ENCODE measurements at places on chromosomes 2 and 18.

DNA sequence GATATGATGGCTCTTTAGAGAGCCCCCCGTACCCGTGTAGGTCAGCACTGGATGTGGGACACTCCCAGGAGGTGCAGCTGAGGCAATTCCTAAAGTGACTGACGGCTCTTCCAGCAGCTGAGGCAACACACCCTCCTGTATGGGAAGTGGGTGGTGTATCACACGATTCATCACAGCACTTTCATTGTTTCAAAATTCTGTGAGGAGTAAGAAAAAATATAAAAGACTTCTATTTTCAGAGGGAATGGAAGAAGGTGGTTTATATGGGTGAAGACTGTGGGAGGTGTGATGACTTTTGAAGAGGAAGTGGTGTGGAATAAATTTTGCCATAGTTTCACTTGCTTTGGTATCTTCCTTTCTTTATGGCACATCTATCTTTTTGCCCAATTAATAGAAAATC, 22.3 kb downstream of the QPCT start:
- DNase-seq: no peak

GRCh38 chr18:10038268-10038667, 124.5 kb downstream of the VAPA start:
- no peak for DNase-seq

DNA sequence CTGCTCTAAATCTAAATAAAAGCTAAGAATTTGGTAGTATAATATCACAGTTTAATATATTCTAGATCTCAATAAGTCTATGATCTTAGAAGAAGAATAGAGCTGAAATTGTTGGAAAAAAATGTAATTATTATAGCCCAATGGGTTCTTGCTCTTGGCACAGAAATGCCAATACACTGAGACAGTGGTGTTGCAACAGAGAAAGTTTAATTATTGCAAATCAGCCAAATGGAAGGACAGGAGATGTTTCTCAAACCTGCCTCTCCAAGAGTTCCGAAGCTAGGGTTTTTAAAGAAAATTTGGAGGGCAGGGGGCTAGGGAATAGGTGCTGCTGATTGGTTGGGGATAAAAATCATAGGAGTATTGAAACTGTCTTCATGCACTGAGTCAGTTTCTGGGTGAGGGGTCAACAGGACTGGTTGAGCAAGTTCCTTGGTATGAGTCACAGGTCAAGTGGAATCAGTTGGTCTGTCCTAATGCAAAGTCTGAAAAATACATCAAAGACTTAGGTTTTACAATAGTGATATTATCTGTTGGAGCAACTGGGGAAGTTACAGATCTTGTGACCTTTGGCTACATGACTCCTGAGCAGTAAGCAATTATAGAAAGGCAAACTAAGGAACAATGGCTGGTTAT, 228.6 kb downstream of the CD226 start:
- DNase-seq: no peak

DNA sequence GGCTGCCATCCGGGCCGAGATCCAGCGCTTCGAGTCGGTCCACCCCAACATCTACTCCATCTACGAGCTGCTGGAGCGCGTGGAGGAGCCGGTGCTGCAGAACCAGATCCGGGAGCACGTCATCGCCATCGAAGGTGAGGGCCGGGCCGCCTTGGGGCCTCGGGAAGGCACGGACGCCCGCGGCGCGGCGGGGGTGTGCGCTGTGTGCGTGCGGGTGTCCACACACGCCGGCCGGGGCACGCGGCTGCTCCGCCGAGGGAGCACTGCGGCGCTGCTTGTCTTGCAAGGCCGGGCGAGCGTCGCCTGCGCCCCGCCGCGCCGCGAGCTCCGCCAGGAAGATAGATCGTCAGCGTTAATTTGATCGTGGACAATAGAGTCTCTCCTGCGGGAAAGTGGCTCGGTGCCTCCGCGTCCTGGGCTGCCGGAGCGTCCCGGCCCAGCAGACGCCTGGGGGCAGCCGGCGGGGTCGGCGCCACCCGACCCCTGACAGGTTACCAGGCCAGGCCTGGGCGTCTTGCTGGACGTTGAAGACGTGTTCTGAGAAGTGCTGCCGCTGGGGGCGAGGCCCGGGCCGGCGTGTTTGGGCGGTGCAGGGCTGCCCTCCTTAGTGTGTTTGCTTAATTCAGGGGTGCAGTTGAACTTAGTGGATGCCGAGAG, 1.0 kb downstream of the AGAP1 start:
- peak; percentile 40 for DNase-seq

DNA sequence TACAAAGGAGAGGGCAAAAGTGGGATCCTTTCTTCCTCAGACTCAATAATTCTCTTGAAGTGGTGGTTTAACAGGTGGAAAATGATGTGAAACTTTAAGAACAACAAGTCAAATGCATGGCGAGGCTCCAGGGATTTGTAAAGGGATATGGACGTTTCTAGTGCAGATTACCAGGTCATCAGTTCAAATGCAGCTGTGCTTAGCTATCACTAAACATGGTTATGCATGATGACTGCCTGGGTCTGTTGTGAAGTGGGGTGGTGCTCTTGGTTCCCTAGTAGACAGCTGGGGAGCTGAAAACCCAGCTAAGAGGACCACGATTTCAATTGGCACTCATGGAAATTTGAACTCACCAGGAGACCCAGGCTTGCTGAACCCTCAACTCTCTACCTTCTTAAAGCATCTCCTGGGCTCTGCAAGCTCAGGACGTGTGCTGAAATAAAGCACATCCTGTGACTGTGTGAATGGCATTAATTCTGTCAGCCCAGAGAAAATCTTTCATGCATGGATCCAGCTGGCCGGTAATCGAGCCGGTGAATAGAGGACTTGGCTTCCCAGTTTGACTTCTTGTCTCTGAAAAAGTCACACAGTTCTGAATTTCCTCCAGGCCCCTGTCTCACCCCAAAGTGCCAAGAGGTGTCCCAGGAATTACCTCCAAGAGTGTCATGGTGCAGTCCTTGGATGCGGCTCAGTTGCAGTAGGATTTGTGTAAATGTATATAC, 146.1 kb downstream of the MTX2 start:
- no peak for DNase-seq

- no peak for DNase-seq
Measured at GRCh38 chr18:65919663-65920062, 168.9 kb downstream of the CDH7 start.

GRCh38 chr2:47767497-47767844, 15.5 kb upstream of the MSH6 start:
- no peak for DNase-seq

GRCh38 chr18:57759650-57760049, 43.5 kb downstream of the ATP8B1 start:
- DNase-seq: no peak

All from fibroblast of skin of right biceps (primary cell).